Type B pancreatic cell (in vitro differentiated cells): ENCODE measurements at places on chromosomes 5 and 9. TPM values are rescaled to one million over a fixed set of nuclear protein-coding genes. Genes with fewer than 3 reads are reported as not detected.

Gene CDX1
- total RNA-seq = 5.0 and 13.4 TPM in 2 replicates

- DNase-seq = no peak
These were observed 148.5 kb downstream of the KIAA0825 start for GRCh38 chr5:94469894-94470329.

Gene TPPP
- 3.6 and 5.0 TPM in 2 replicates for total RNA-seq

- DNase-seq = no peak
These were observed 177.2 kb upstream of the TUT7 start for GRCh38 chr9:86531273-86531970.

DNA sequence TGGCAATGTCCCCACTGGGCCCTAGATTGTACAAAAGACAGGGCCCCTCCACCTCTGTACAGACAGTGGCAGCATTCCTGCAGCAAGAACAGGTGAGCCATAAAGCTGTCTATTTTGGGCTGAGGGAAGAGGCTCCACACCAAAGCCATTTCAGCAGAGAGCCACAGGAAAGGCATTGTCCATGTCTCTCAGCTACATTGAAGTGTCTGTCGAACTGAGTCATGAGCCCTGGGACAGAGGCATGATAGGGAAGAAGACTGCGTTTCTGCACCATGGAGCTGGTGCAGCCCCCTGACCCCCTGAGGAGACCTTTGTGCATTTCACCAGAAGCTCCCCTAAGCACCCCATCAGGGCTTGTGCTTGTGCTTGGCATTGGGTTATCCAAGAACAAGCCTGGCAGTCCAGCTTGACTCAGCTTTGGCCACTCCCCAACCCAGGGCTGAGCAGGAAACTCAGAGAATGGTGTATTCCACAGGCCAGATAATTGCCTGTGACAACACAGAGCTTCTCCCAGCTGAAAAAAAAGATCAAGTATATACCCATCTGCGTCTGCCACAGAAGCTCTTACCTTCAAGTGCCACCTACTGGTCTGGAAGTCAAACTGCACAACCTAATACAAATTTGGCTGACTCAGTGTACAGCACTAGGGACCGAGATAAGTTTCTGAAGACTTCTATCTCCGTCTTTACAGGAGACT lies 5.9 kb upstream of the FRMD3 start:
- no peak for DNase-seq

DNA sequence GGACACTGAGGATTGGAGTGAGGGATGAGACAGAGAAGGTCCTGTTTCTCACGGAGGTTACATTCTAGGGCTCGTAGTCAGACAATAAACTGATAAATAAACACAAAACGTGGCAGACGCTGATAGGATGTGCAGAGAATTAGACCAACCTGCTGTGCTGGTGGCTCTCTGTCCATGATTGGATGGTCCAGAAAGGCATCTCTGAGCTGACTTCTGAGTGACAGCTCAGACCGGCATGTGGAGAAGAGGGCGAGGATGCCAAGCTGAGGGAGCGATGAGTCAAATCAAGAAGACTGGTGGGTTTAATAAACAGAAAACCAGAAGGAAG lies 132.3 kb upstream of the TAF11L2 start:
- no peak for DNase-seq
